NCI-H1930 (cell line): ENCODE measurements at places on chromosomes 6 and 20.

DNA sequence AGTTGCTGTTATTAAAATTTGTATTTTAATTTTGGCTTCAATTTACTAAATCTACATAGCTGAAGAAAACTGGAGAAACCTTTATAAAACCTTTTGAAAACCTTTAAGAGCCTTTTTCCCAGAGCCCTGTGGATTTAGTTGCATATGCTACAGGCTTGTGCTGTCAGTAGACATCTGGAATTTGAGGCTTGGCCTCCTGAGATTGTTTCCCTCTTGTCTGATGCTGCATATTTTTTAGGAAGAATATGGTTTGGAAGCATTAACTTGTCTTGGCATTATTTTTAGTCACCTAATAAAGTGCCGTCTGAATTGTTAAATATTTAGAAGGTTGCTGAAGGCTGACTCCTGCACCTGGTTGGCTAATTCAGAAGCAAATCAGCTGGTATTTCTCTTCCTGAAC, 369.4 kb downstream of the UTRN start:
- DNase-seq = no peak

DNA sequence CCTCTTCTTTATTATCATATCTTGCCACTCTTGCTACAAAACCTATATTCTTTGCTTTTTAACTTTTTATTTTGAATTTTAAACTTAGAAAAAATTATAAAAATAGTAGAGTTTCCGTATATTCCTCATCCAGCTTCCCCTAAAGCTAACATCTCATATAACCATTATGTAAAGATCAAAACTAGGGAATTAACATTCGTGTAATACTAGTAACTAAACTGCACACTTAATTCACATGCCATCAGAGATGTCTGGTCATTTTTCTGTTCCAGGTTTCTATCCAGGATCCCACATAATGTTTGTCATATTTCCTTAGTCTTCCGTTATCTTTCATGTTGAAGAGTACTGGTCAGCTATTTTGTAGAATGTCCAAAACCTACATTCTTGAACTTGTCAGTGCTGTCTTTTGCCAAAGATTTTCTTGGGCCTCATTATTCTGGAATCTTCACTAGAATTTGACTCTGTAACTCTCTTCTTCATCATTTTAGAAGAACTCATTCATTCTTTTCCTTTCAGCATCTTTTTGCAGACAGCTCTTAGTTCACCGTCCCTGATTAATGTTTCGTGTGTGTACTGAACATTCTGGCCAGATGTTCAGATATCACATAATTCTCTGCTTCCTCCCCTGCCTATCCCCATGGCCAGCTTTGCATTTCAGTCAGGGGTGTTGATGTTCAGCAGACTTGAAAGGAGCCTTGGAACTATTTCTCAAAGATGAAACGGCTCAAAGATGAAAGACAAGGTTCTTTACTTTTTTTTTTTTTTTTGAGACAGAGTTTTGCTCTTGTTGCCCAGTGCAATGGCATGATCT, 9.4 kb downstream of the CTNNBL1 start:
- no peak for DNase-seq

- peak; percentile 11 for DNase-seq
Observed at GRCh38 chr20:63835021-63835858, 4.2 kb upstream of the ZBTB46 start.

GRCh38 chr6:14231071-14231483, 113.5 kb downstream of the CD83 start:
- DNase-seq = no peak

DNA sequence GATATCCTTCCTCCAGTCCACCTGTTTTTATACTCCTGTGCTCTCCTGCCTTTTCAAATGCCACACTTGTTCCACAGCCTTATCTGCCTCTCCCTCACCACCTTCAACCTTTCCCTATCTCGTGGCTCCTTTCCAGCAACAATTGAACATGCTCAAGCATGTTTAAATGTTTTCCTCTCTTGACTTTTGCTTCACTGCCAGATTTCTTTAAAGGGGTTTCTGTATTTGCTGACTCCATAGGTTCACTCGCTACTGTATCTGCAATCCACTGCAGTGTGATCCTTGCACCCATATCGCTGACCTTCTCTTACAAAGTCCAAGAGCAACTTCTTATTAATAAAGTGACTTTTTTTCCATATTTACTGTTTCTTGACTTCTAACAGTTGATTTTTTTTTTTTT, 11.2 kb upstream of the GMNN start:
- no peak for DNase-seq
